Left lung (tissue), 14 donors: ENCODE measurements at places on chromosomes 5 and 9. TPM values are rescaled to one million over a fixed set of nuclear protein-coding genes. Genes with fewer than 3 reads are reported as not detected.

The IL3 gene
- total RNA-seq, result not detected

The GNA14 gene
- 9.1 TPM for total RNA-seq

The STC2 gene
- total RNA-seq, result 2.9 TPM

The SPATA31C1 gene
- not detected for total RNA-seq

The RC3H2 gene
- 46.1 TPM for total RNA-seq

The PCDHB6 gene
- total RNA-seq, result 0.73 TPM

The ZNF608 gene
- total RNA-seq, result 24.0 TPM

The GPR150 gene
- 0.26 TPM for total RNA-seq

The PRRX2 gene
- 5.6 TPM for total RNA-seq

The FAM221B gene
- total RNA-seq, result not detected

The PCDHA9 gene
- not detected for total RNA-seq

The FOXI1 gene
- not detected for total RNA-seq

The PCDHB4 gene
- total RNA-seq, result 4.3 TPM

The GFI1B gene
- total RNA-seq, result 0.90 TPM

The PCDHB13 gene
- total RNA-seq, result 1.8 TPM

The TARS1 gene
- total RNA-seq, result 118 TPM

The SNCAIP gene
- total RNA-seq, result 3.2 TPM

The TAS2R1 gene
- total RNA-seq, result not detected

The IGFBPL1 gene
- total RNA-seq, result 5.9 TPM

The TAF11L10 gene
- not detected for total RNA-seq

The C5orf58 gene
- total RNA-seq, result not detected

The GABRA1 gene
- not detected for total RNA-seq

The KCNV2 gene
- total RNA-seq, result not detected

The GKAP1 gene
- 4.4 TPM for total RNA-seq

The PCDHB8 gene
- total RNA-seq, result 2.7 TPM
